Iris pigment epithelial cell (primary cell): ENCODE measurements at places on chromosomes 6 and 20.

DNA sequence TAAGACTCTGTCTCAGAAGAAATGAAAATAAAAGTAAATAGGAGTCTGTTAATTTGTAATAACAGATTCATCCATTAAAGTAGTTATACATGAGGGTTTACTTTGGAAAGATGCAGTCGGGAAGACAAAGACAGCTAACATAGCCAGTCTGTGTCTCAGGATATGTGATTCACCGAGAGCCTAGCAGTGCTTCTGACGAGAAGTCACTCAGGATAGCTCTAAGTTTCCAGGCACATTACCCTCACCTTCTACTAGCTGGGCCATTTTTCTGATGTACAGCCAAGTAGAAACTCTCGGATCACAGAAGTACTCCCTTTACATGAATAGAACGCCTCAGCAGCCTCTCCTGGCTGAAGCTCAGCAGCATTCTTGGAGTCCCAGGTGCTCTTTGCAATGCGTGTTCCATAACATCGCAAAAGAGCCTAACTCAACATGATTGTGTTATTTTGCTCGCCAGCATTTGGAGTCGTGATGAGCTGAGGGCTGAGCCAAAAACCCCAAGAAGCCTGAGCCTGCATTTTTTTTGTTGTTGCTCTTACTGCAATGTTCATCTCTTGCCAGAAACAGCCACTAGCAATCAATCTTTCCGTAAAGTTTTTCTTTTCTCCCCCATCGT lies 22.4 kb upstream of the TASP1 start:
- no peak for DNase-seq

DNA sequence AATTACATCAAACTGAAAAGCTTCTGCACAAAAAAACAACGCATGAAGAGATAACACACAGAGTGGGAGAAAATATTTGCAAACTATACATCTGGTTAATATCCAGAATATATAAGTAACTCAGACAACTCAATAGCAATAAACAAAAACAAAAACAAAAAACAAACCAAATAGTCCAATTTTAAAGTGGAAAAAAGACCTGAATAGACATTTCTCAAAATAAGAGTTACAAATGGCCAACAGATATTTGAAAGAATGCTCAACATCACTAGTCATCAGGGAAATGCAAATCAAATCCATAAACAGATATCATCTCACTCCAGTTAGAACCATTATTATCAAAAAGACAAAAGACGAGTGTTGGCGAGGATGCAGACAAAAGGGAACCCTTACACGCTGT lies 28.8 kb upstream of the TOP1 start:
- DNase-seq, result no peak

- DNase-seq, result peak; percentile 63
Observed at GRCh38 chr20:18524646-18525045, 16.9 kb downstream of the SEC23B start.

GRCh38 chr20:46681032-46681854 lies 8.0 kb downstream of the TP53RK start:
- DNase-seq, result peak; percentile 45

DNA sequence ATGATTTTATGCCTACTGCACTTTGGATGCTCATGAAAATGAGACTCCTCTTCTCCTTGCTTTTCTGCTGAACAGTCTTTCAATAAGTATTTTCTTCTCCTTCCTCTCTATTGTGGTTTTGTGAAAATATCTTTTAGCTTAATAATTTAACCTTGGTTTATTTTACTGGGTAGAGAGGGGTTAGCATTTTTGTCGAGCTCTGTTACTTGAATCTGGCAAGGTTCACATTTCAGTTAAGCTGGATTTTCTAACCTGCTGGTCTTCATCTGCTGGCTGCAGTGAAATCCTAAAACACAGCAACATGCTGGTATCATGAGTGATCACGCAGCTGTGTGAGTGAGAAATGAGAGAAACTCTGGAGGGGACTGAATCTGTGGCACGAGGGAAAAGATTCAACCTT lies 222.7 kb upstream of the NOX3 start:
- DNase-seq, result peak; percentile 25
